ENCODE measurements at places on chromosomes 2 and 18.

- DNase-seq: no peak
These were observed 878.0 kb upstream of the PIK3C3 start for GRCh38 chr18:41077076-41077475.

DNA sequence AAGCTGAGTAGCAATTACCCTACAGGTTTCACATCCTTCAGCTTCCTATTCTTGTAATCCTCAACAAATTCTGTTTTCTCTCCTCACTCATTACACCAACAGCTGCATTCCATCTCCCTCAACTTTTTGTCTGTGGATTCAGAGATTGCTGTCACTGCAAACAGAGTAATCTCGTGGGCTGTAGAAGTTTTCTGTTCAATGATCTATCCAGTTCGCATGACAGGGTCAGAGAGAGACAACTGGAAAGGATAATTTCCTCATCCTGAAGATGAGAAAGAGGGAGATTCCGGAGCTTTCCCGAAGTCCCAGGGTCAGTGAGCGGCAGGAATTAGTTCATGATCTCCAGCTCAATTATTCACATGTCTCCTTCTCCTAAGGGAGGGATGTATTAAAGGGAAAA, 75.7 kb downstream of the MYO5B start:
- no peak for DNase-seq

- no peak for DNase-seq
These were observed 5.3 kb upstream of the IL18R1 start for GRCh38 chr2:102350137-102350793.

DNA sequence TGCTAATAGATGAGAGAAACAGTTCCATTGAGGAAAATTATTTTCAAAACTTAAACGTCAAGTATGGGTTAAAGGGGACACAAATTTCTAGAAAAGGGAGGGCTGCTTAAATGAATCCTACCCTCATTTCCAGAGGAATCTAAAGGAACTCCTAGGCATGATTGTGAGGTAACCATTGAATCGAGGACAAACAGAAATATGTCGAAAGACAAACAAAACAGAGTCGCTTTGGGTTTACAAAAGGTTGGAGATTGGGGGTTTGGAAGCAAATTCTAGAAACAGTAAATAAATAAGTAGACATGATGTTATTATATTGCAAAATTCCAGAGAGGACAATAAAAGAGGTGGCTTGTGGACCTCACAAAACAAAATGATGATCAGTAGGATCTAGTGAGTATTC, 173.1 kb downstream of the FTCDNL1 start:
- no peak for DNase-seq

- DNase-seq: no peak
These were observed 122.9 kb downstream of the ROCK1 start for GRCh38 chr18:20988726-20989125.

DNA sequence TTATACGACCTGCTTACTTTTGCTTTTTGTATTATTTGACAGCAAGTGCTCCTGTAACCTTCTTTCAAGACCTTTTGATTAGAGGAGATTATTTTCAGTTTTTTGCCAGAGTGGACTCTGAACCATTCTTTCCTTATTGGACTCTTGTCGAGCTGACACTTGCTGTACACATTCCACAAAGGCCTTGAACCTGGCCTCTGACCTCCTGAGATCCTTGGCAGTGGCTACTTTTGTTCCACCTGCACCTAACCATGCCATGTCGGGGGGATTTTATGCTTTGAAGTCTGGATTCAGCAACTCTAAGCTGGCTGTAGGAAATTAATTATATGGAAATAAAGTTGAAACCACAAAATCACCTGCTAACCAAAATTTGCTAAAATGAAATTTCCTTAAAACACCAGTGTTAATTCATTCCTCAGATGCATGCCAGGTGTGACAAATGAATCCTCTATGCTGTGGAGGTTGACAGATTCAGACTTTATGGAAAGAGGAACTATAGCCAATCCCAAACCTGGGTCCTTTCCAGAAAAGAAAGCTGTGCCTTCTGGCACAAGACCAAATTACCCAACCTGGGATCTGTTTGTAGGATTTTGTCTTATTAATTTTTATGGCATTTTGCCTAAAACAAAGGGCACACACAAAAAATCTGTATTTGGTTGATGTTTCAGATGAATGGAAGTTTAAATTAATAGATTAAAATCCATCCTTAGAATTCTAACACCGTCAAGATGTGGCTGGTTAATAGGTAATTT, 110.4 kb downstream of the CDC42EP3 start:
- DNase-seq: no peak

GRCh38 chr2:189022053-189022481, 47.9 kb downstream of the COL3A1 start:
- DNase-seq: no peak

- peak; percentile 58 for DNase-seq
These were observed 371.1 kb upstream of the ID2 start for GRCh38 chr2:8310557-8311455.

DNA sequence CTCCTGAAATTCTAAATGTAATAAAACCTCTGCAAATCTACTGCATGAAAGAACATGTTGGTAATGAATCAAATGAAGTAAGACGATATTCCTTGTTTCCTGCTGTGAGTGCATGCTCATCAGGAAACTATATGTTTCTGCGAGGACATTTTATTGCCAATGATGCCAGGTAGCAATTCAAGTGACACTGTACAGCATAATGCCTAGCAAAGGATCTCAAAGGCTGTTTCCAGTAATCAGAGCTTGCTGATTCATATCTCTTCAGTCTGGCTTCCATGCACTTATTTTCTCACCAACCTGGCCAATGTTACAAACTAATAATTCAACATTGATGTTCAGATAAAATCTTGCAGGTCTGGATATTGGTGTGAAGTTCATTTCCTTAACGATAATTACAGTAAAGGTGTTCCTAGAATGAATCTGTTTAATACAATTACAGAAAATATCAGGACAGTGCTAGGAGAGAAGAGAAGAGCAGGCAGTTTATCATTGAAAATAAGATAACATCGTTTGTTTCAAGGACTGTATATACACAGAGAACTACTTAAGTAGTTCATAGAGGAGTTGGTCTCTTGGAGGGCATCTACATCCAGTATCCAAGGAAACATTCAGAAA, 568.5 kb upstream of the SOX11 start:
- DNase-seq: no peak

DNA sequence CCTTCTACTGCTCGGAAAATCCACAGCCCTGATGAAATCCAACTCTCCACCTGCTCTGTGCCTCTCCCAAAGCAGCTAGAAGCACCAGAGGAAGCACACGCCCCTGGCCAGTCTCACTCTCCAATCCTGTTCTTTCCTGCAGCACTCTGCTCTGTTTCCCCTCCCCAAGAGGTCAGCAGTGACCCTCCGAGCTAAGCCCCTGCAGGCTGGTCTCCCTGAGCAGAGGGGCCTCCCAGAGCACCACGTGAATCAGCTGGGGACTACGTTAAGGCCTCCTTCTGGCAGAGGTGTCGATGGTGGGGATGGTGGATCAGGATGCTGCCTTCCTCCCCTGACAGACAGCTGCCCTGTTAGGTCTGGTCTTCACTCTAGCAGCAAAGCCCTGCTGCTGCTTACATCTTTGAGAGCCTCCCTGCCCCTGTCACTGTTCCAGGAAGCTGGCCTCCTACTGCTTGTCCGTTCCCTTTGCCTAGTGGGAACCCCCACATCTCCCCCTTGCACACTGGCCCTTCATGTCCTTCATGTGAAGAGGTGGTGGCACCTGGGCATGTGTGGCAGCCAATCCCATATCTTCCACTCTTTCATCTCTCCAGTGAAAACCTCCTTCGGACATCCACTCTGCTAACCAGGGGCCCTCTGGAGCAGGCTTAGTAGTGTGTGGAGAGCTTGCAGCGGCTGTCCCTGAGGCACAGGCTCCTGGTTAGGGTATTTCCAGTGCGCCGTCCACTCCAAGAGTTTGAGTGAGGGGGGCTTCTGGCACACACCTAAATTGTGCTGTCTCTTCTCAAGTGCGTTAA, 307.5 kb upstream of the HS6ST1 start:
- no peak for DNase-seq

DNA sequence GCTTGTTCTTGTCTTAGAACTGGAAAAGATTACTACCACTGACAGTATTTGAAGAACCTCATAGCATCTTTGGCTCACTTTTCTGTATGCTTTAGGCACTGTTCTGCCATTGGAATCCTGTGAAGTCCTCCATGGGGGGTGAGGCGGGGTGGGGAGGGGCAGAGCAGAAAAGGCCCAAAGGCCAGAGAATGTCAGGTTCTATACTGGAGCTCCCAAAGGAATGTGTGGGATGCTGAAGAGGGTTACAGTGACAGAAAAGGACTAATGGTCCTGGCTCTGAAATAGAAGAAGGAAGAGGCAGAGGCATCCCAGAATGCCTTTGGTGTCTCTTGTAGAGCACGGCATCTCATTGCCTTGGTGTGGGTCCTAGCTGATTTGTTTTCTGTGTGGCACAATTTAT, 141.9 kb downstream of the HAUS1 start:
- DNase-seq: no peak

Data from OCI-LY7 (cell line).